ENCODE measurements at places on chromosomes 12 and 14.
A peak's percentile ranks its signal among the peaks of the same experiment; 100 is the strongest.

GRCh38 chr14:64400829-64401459, 12.8 kb downstream of the MTHFD1 start:
- DNase-seq: no peak

- no peak for DNase-seq
These were observed 417.0 kb downstream of the ATP23 start for GRCh38 chr12:58358369-58358768.

DNA sequence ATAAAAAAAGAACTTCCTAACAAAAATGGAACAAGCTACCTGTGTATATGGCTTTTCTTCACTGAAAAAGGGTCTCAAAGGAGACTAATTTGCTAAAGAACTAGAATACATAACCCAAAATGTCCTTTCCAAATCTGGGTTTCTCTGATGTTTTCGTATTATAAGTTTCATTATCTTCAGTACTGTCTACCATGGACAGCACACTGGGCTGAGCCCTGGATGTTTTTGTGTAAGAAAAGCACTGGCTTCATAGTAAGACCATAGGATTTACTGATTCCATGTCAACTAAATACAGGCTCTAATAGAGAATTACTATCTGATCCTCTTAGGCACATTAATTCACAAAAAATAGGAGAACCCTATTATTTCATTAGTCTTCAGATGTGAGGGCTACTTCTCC, 94.3 kb upstream of the GPHB5 start:
- DNase-seq: no peak

- peak; percentile 56 for DNase-seq
These were observed 2.2 kb upstream of the NXPH4 start for GRCh38 chr12:57214398-57214781.

- no peak for DNase-seq
These were observed 30.1 kb downstream of the DACT1 start for GRCh38 chr14:58667900-58668299.

DNA sequence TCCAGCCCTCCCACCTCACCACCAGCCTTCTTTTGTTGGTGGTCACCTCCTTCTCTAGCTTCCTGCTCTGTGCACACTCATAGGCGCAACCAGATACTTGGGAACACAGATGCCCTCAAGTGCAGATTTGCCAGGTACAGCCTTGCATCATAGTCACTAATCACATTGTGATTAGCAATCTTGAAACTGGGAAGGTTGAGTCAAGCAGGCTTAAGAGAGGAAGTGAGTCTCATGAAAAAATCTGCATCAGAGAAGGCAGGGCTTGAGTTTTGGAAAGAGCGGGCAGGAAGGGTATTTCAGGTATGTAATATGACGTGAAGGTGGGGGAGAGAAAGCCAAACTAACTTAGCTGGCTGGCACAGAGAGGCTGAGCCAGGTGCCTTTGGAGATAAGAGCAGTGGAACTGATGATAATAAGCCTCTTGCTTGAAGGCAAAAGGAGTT, 2.7 kb upstream of the RABGGTA start:
- peak; percentile 74 for DNase-seq

- no peak for DNase-seq
These were observed 62.5 kb downstream of the ETNK1 start for GRCh38 chr12:22687361-22688076.

GRCh38 chr14:105368032-105368417, 30.3 kb upstream of the TEX22 start:
- DNase-seq: no peak

Measured in erythroblast (primary cell).